ENCODE measurements at places on chromosomes 3 and 15.

GRCh38 chr3:168862466-168862865, 766.7 kb upstream of the GOLIM4 start:
- no peak for DNase-seq

DNA sequence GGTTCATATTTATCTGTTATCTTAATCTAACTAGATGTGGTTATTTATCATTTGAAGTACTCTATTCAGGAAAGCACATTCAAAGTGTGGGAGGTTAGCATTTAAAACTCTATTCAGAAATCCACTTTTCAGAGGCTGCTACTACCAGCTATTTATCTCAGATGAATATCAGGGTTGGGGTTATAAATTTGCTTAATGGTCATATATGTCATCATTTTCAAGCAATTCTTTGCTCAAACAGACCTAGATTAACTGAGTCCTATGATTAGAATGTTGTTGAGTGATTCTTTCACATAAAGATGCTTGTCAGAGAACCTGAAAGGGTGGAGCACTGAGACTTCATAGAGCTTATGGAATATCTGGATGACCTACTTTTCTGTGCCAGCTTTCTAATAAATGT, 436.9 kb upstream of the TGFBR2 start:
- DNase-seq, result no peak

GRCh38 chr3:78426454-78426853, 1341.3 kb downstream of the ROBO1 start:
- DNase-seq, result no peak

DNA sequence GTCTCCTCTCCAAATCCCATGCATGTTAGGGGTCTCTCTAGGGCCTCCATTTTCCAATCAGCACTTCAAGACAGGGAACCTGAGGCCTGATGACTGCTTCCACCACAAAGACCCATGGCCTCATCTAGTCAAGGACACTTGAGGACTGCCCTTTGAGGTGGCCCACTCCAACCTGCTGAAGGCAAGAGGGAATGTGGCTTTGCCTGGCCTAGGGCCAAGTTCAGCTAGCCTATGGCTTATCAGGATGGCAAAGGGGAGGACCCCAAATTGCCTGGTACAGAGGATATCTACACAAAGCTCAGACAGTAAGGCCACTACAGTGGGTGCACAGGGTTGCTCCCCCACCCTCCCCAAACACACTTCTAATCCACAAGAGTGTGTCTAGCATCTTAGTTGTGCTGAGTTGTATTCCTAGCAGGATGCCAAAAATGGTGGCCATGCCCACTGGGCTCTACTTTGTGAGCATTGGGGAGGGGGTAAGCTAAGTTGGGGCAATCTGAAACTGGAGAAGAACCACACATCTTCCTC, 10.0 kb upstream of the GRAMD2A start:
- no peak for DNase-seq

DNA sequence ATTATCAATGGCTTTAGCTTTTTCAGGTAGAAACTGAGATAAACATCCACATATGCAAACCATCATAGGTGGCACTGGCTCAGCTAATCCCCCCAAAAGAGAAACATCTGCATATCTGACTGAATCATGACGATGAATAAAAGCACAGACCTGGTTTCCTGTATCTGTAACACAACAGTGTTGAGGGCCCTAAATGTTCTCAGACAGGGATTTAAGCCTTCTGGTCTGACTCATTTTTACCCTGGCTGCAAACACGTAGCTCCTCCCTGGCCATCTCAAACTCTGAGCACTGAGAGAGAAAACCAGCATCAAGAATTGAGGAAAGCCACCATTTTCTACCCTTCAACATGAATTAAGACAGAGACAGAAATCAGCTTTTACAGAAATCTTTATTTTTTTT, 35.2 kb downstream of the GLB1 start:
- no peak for DNase-seq

- DNase-seq, result no peak
These were observed 249.1 kb downstream of the TBL1XR1 start for GRCh38 chr3:176948151-176948550.

- DNase-seq, result no peak
These were observed 362.1 kb downstream of the EPHB1 start for GRCh38 chr3:135157045-135157740.

GRCh38 chr15:57148262-57148661, 228.0 kb upstream of the CGNL1 start:
- DNase-seq, result no peak

- no peak for DNase-seq
These were observed 418.8 kb upstream of the NR2F2 start for GRCh38 chr15:95911570-95912279.

- DNase-seq, result no peak
These were observed 32.3 kb upstream of the SEMA3F start for GRCh38 chr3:50122661-50123391.

DNA sequence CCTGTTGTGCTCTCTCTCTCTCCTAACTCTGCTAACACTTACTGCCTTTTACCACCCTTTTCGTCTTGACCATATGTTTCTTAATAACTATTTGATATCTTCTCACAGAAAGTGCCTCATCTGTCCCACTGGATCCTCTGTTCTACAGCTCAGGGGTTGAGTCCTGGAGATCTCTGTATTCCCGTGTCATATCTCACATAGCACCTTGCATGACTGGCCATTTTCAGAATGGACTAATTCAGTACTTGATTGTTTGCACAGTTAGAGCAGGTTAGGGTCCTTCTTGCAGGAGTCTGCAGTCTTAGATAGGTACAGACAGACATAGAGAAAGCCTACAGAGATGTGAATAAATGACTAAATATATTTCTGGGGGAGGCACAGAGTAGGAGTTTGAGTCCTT, 20.9 kb downstream of the HACD3 start:
- DNase-seq, result no peak

- DNase-seq, result no peak
These were observed 211.2 kb downstream of the LPP start for GRCh38 chr3:188365184-188365583.

- no peak for DNase-seq
These were observed 187.8 kb downstream of the UBE3A start for GRCh38 chr15:25250906-25251622.

- no peak for DNase-seq
These were observed 45.7 kb downstream of the B3GNT5 start for GRCh38 chr3:183298701-183299153.

- no peak for DNase-seq
These were observed 107.2 kb downstream of the ARPP21 start for GRCh38 chr3:35746492-35746891.

GRCh38 chr15:71716990-71717389, 93.4 kb upstream of the NR2E3 start:
- no peak for DNase-seq

GRCh38 chr15:90266061-90266431, 574 bp downstream of the NGRN start:
- peak; percentile 6 for DNase-seq

DNA sequence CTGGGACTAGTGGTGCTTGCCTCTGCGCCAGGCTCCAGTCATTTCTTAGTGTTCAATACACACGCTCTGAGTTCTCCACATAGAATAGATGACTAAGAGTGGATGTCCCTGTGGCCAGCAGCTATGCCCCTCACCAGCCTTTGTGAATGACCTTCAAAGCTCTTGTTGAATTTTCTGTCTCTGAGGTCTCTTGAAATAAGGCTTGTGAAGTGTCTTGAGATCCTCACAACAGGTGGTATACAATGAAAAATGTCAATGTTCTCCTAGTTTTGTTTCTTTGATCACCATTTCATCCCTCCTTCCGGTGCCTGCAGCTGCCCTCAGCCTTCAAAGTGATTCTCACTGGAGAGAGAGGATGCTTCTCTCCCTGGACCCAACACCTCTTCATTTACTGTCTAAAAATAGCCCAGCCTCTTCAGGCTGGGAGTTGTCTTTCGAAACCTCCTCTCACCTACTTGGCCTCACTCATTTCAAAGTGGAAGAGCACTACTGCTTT, 5.4 kb downstream of the MAPKBP1 start:
- DNase-seq, result no peak

GRCh38 chr3:23258110-23258509, 55.0 kb downstream of the UBE2E2 start:
- no peak for DNase-seq

DNA sequence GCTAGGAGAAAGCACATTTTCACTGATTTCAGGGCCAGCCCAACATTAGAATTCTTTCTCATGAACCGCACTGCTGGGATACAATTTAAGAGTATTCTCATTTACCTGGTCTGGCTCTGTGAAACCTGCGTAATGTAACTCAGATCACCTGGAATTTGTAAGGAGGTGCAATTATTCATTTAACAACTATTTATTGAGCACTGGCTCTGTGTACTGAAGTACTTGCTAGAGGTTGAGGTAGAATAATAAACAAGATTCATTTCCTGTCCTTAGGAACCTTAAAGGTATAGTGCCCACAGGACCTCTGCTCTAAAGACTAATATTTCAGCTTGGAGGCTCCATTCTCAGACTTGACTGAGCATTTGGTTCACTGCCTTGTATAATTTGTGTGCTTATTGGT, 242.2 kb upstream of the ZPLD1 start:
- DNase-seq, result no peak

- no peak for DNase-seq
These were observed 190.4 kb upstream of the BCL6 start for GRCh38 chr3:187935623-187936156.

DNA sequence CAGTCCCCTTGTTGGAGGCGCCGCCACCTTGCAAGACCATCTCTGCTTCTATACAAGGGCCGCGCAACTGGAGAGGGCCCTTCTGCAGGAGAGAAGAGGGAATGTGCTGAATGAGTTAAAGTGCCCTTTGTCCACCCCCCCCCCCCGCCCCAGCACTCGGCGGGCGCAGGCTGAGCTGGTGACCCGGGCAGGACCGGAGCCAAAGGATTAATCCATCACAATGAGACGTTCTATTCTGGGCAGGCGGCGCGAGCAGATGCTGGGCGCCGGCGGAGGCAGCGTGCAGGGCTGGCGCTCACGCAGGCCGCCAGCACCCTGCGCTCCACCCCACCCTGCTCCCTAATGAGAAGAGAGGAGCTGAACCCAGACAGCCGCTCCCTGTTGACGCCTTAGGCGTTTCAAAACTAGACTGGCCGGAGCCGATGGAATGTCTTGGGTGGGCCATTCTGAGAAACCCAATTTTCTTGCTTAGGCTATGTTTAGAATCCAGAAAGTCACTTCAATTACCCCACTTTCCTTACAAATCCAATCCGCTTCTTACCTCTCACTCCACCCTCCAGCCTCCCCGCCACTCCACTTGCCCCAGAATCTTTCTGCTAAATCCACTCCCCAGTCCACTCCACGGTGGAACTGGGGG, 32.9 kb downstream of the GJD2 start:
- DNase-seq, result peak; percentile 48

DNA sequence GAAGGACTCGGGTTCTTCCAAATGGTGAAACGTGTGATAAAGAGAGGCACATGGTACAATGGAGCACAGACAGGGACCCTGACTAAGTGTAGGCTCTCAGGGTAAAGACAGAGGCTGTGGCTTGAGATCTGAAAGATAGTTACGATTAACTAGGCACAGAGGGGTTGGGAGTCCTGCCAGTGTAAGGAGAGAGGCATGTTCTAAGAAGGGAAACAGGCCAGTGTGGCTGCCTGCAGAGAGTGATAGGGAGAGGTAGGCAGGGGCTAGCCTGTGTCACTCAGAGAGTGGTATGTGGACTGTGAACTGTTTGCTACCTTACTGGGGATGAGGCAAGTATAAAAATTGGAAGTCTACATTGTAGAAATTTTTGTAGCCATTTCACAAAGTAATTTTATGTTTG, 109.5 kb downstream of the PEX5L start:
- no peak for DNase-seq

DNA sequence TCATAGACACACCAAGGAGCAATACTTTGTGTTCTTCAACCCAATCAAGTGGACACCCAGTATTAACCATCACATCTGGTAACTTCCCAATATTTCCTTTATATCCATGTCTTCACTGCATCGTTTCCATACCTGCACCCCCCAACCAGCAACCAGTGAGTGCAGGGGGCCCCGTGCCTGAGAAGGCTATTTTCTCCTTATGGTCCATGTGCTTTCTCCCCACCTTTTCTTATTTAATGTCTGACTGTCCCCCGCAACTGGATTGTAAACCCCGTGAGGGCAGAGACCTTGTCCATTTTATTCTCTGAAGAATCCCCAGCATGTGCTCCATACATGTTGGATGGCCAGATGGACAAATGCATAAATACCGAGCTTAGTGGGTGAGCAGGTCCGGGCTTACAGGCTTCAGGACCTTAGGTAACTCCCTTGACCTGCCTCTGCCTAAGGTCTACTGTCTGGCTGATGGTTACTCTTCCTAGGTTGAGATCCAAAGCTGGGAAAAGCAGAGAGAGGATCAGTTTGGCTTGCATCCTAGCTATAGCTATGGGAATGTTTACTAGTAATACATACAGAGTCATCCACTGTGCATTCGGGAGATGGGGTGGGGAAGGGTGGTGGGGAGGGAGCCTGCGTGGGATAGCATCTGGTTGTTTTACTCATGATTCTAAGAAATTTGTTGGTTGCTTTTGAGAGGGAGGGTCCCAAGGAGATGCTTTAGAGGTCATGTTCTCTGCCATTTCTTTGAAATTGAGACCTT, 41.5 kb downstream of the PXYLP1 start:
- DNase-seq, result no peak

- DNase-seq, result no peak
These were observed 52.2 kb downstream of the C3orf85 start for GRCh38 chr3:109188741-109189140.

DNA sequence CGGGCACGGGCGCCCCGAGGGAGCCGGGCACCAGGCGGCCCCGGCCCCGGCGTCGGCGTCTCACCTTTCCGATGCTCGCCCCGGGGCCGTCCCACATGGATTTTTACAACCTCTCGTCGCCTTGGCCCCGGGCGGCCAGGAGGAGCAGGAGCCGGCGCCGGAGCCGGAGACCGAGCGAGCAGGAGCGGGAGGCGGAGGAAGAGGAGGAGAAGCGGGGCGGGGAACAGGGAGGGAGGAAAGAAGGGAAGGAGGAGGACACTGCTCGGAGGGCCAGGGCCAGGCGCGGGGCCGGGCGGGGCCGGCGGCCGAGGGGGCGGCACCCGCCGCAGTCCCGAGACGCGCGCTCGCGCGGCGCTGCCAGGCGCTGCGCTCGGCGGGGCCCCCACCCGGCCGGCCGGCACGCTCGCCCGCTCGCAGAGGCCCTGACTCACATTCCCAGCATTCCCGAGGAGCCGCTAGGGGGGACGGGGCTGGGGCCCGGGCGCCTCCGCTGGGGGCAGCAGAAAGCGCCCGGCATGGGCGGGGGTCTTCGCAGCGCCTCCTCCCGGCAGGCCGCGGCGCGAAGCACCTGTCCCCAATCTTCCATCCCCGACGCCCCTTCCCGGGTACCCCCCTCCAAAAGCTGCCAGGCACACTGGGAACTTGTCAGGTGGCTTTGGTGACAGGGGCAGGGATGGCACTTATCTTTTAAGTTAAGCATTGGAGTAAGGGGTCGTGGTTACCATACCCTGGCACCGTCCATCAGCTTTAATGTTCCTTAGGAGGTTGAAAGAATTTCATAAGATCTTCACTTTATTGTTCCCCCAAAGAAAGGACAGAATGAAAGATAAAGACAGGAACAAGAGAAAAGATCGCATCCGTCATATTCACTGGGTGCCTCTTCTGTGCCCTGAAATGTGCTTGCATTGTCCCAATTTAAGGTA, at the start of gene ERC2:
Gene ERC2, minus strand, starts transcription at position 284 of the 923 bp plus-strand sequence.
- DNase-seq, result peak; percentile 78

DNA sequence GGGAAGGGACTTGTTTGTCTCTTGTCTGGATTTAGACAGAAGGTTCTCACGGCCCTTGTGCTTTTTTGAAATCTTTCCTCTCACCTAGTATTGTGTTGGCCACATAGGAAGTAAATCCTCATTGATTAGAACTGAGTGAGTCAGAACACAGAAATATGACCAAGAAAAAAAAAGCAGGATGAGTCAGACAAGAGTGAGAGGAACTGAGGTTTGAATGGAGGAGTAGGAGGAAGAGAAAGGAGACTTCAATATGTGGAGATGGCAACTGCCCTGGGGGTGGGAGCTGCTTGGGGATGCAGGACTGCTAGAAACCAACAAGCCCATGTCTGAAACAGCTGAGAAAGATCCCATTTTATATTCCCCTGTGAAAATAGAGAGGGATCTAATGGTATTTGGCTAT, 194.1 kb upstream of the ZBTB20 start:
- no peak for DNase-seq
